ENCODE measurements at places on chromosomes 2 and 18.

DNA sequence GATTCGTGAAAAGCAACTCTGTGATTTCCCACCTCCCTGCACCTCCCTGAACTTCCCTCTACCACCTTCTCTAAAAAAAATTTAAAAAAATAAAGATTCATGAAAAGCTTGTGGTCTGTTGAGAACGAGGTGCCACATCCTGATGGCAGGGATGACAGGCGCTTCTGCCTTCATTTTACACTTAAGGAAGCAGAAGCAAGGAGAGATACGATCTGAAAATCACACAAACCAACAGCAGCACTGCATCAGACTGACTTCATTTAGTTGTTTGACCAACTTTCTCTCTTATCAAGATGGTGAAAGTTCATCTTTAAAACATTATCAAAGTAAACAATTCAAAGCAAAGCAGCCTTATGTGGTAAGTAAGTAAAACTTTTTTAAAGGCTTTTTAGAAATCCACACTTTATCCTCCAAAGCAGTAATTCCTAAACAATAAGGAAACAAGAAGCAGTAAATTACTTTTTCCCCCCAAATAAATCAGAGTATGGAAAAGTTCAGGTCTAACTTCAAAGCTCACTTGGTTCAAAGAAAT lies 15.5 kb downstream of the WDFY1 start:
- no peak for DNase-seq

DNA sequence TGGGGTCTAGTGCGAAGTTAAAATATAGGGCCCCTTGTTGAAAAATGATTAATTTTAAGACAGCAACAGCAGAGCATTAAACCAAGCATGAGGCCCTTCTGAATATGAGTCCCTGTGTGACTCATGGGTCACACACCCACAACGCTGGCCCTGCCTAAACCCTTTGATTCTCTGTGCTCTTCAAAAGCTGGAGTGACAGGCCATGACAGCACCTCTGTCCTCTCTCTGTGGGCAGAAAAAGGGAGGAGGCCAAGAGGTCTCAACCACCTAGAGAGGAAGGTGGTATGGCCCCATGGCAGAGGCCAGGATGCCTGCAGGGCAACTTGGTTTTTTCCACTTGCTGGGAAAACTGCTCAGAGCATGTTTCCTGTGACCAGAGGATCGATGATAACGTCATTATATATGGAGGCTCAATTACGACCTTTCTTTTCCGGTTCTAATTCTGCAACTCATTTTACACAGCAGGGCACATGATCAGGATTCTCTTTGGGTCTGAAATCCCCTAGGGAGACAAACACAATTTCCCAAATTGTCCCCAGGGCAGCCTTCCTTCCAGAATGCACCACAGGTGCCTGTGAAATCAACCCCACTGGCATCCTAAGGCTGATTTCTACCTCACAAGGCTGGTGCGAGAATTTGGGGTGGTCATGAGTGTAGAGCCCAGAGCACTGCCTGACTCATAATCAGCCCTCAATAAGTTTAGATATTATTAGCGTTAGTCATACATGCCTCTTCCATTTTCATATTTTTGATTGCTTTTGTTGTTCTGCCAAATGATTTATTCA lies 102.0 kb upstream of the PPP1CB start:
- no peak for DNase-seq

DNA sequence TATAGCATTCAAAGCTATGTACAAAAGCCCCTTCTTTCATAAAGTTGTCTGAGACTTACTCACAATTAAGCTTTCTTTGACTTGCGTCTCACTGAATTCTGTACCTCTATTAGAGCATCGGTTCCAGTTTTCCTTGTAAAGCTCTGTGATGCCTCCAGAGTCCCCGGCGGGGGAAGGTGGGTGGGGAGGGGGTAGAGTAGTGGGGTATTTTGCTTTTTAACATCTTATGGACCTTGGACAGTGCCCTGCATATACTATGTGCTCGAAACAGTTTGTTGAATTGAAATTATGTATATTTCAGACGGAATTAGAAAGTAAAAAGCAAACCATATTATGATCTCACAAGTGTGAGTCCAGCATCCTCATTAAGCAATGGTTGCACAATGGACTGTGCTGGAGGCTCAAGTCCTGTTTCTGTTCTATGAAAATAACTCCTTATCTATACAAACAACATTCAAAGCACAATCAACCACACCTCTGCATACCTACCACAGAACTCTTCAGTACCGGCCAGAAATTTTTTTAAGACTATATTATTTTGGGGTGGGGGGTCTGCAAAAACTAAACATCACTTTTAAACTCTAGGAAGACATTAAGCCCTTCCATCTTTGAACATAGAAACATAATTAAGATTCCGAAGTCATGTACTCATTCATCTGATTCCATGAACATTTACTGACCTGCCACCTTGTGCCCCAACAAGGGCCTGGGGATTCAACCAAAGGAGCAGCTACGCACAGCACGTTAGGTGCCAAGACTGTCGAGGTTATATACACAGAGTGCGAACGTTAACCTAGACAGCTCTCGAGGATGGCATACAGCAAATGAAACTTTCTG lies 908 bp downstream of the STAT1 start:
- no peak for DNase-seq

- no peak for DNase-seq
Observed at GRCh38 chr2:3173031-3173430, 204.6 kb downstream of the EIPR1 start.

DNA sequence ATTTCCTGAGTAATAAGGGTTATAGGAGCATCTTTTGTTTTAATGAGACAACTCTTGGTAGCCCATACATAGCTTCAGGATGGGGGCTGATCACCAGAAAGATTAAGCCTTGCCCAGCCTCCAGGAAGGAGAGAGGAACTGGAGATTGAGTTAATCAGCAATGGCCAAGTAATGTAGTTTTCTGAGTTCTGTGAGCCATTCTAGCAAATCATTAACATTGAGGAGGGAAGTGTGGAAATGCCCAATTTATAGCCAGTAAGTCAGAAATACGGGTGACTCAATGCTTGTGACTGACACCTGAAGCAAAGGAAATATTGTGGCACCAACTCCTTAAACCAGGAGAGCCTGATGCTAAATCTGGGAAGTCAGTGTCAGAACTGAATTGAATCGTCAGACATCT lies 205.1 kb upstream of the SRD5A2 start:
- DNase-seq, result no peak

DNA sequence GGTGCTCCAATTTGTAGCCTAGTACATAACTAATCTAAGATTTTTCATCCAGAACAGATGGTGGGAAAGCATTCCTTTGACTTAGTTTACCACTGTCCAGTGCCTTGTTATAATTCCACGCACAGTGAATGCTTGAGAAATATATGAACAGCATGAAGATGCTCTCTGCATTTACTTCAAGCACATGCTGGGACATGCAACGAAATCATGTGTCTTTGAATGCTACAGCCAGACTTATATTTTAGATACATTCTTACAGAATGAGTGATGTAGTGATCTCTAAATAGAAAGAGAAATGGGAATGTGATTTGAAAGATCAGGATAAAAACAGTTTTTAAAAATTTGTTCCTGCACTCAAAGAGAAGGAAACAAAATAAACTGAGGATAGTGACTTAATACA lies 398.3 kb downstream of the FBXO15 start:
- DNase-seq, result no peak

DNA sequence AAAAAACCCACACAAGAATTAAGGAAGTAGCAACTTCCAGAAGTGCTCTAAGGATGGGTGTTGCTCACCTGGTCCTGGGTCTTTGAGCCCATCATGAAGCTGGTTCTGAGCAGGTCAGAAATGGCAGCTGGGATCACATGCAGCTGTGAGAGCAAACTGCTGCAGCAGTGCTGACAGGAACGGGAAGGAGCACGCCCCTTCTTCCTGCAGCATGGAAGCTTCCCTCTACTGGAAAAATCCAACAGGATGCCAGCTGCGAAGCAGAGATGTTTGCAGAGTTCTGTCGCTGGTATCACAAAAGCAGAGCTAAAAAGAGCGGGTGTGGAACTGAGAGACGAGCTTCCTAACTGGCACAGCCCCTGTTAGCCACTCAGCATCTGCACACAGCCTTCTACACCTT lies 33.7 kb downstream of the EIF4E2 start:
- DNase-seq, result no peak

Data from muscle of leg (tissue), 16 donors.